ENCODE measurements at places on chromosomes 1 and 21.

DNA sequence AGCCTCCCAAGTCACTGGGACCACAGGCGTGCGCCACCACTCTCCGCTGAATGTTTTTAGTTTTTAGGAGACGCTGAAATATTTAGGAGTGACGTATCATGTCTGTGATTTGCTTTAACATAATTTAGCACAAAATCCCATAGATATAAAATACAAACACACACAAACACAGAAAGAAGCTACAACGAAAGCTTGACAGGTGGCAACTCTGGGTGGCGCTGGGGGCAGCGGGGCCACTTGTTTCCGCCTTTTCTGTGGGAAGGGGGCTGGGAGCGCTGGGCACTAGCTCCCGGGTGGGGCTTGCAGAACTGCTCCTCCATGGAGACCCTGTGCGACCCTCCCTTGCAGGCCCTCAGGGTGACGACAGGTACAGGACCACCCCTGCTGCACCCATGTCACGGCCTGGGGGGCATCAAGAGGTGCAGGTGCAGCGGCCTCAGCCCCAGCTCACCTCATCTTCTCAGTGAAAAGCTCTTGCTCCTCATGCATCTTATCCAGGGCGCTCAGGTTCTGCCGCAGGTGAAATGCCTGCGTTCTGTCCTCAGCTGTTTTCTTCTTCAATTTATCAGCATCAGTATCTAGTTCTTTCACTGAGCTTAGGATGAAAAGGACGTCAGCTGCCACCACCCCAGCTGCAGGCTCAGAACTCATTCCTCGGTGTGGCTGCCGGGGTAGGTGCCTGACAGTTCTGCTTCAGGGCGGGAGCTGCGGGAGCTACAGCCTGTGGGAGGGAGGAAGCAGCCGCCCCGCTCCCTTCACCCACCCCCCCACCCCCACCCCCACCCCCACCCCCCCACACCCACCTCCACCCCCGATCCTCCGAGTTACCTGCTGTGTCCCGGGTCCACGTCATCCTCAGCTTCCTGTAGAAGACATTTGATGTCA is 15.3 kb downstream of the CFAP74 start:
- DNase-seq = no peak

DNA sequence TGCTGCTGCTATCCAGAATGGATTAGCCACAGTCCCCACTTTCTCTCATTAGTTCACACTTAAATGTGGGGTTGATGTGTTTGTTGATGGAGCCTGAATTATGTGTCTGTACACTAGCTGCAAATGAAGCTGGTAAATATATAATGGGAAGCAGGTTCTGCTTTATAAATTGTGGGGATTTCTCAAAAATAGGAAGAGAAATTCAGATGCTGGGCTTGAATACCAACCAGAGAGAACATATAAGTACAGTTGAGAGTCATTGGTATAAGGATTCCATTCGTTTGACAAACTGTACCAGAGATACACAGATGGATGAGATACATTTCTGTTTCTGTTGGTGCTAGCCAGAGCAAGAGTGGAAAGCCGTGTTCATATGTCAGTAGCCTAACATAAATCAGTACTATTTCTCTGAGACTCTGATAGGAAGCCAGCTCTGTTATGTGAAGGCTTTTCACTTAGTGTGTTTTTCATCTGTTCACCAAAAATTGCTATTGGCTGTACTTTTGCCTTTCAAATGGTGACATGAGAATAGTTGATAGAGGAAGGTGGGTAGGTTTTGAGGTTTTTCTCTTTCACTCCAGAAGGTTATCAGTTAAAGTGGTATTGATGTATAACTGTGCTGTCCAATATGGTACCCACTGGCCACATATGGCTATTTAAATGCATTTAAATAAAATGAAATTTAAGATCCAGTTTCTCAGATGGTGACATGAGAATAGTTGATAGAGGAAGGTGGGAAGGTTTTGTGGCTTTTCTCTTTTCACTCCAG is 15.6 kb downstream of the SMG7 start:
- DNase-seq = no peak

- peak; percentile 75 for DNase-seq
These were observed 43.4 kb downstream of the FHAD1 start for GRCh38 chr1:15290382-15290781.

GRCh38 chr1:229127301-229127700 is 143.6 kb upstream of the RAB4A start:
- no peak for DNase-seq

- DNase-seq = no peak
These were observed 76.0 kb upstream of the ZBTB40 start for GRCh38 chr1:22375601-22376000.

DNA sequence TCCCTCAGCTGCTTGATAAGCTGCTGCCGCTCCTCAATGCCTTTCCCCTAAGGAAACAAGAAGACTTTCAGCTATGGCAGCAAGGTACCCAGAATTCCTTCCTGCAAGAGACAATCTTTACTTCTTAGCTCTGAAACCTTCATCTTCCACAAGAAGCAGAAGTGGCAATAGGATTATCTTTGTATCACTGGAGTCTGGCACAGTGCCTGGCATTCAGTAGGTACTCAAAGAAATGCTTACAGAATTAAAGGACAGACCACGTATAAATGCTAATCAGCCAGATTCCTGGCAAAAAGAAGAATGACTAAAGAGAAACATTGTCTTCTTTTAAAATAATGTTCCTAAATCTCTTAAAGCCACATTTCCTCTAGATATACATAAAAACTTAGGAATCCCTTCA is 43.7 kb downstream of the SLC27A3 start:
- DNase-seq = no peak

GRCh38 chr1:214216779-214217178 is 64.2 kb upstream of the SMYD2 start:
- no peak for DNase-seq

GRCh38 chr1:32701421-32701911 is 1.1 kb downstream of the SYNC start:
- peak; percentile 8 for DNase-seq

DNA sequence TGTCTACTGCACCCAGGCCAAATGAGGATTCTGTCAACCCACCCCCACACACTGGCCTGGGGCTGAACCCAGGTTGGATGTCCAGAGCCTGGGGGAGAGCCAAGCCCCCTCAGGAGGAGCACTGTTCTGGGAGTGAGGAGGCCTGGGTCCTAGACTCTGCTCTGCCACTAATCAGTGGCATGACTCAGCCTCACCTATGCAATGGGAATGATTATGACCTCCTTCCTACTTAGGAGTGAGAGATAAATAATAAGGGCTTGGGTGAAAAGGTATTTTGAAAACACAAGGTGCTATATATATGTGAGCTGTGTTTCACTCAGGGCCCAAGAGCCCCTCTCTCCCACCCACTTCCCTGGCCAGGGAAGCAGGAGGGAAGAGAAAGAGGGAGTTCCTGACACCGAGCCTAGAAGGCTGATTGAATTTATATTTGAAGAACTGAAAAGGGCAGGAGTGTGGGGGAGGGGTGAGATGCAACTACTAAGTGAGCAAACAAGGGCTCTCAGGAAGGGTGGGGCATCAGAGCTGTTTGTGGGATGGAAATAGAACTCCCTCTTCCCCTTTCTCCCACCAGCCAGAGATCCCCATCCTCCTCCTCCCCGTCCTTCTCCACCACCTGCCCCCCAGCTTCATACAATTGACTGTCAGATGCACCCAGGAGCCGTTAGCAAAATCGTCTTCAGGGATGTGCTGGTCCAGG is 8.2 kb downstream of the IGSF9 start:
- no peak for DNase-seq

GRCh38 chr21:38205940-38206339 is 50.9 kb upstream of the KCNJ15 start:
- no peak for DNase-seq

- no peak for DNase-seq
These were observed 20.9 kb upstream of the RPL11 start for GRCh38 chr1:23670709-23671108.

DNA sequence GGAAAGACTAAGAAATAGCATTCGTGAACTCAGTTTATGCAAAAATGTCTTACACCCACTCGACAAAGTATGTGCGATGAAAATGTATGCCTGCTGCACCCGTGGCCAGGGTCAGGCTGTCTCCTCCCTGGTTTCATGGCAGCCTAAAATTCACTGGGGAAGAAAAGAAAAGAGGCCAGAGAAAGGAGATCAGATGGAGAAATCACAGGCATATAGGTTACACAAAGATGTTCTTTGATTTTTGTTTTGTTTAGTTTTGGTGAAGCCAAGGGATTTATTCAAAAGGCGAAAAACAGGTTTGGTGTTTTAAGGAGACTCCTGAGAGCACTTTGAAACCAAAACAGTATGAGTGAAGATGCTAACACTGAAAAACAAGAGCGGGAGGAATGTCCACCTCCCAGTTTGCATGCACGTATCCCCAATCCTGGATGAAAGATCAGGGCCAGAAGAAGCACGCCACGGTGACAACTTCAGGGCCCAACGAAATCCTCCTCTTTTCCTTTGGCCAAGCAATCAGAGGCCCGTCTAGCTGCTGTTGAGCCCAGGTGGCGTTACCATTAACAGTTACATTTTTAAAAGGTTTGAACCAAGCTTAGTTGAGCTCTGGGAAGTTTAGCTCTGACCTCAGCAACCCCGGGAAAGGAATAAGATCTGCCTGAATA is 992 bp upstream of the SSX2IP start:
- DNase-seq = no peak

- no peak for DNase-seq
These were observed 72.5 kb downstream of the SYDE2 start for GRCh38 chr1:85128316-85128715.

GRCh38 chr21:33234635-33235520 is 5.1 kb downstream of the IFNAR2 start:
- DNase-seq = no peak

- no peak for DNase-seq
These were observed 29.7 kb downstream of the NPHP4 start for GRCh38 chr1:5962265-5963105.

DNA sequence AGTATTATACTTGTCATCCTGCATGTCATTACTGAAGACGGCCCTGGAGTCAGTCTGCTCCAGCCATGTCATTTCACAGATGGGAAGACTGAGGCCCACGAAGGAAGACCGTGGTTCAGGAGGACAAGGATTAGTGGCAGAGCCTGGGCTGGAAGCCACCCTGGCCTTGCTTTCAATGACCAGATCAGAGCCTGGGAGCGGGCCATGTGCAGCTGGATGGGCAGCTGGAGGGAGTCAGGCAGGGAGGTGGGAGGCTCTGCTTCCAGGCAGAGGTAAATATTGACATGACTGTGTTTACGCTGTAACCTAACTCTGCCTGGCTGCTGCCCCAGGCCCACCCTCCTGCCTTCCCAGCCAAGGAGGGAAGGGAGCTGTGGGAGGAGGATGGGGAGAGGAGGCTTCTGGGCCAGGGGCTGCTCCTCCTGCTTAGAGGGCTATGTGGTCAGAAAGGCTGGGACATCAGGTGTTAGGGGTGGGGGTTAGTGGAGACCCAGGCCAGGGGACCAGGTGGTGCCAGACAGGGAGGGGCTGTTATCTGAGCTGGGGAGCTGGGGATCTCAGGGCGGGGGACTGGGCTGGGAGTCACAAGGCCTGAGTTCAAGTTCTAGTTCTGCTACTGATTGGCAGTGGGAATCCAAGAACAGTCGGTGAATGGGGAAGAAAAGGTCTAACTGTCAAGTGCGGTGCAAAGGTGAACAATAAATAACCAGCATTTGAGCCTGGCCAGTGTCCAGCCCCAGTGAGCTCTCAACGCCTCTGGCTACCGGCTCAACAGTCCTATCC is 48.5 kb upstream of the ECE1 start:
- DNase-seq = peak; percentile 20

- no peak for DNase-seq
These were observed 27.3 kb upstream of the ACTA1 start for GRCh38 chr1:229461032-229461668.

DNA sequence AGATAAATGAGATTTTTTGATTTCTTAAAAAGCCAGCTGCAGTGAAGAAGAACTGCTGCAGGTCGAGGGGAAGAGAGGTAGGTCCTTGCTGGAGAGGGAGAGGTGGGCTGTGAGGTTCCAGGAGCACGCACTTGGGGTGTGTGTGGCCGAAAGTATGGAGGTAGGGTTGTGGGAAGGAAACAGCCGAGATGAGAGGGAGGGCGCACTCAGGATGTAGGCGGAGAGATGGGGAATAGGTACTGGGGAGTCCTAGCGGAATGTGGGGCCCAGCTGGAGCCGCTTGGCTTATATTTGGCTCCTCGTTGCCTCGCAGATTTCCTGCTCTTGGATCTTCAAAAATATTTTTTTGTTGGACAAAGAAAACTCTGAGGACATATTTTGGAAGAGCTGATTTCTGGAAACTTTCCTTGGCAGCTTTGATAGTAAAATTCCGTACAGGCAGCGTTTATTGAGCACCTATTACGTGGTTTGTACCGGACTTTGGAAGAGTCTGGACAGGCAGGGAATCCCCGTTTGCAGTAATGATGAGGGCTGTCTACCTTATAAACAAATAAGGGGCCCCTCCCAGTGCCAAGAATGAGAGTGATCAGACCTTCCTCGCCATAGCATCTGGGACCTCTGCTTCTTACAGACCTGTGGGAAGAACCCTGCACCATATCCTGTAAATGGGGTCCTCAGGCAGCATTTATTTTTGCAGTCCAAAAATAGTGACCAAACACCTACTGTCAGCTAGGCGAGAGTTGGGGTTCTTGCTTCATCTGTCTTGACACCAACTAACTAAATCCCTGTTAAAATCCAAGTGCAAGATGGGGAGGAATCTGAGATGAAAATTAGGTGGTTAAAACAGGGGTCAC is 1.5 kb downstream of the LRRC8D start:
- no peak for DNase-seq

- no peak for DNase-seq
These were observed 39.8 kb downstream of the LHX4 start for GRCh38 chr1:180269645-180270529.

DNA sequence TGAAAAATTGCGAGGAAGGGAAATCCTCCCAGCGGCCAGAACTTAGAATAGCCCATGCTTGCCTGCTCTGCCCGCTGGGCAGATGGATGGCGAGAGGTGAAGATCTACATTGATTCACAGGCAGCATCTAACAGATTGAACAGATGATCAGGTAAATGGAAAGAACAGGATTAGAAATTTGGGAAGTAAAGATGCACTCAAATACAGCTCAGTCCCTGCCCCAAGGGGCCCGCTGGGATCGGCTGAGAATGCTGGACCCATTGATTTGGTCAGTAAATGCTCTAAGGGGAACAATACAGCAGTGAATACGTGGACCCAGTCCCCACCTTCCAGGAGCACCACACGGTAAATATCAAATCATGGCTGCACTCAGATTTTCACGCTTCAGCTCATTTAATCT is 248.2 kb downstream of the MATN1 start:
- DNase-seq = no peak

- DNase-seq = no peak
These were observed 155.4 kb downstream of the DHRS3 start for GRCh38 chr1:12462586-12462985.

- DNase-seq = no peak
These were observed 162.1 kb downstream of the PATJ start for GRCh38 chr1:61904354-61904753.

GRCh38 chr1:42163536-42164503 is 725 bp downstream of the GUCA2A start:
- no peak for DNase-seq

- no peak for DNase-seq
These were observed 787 bp upstream of the GIPC2 start for GRCh38 chr1:78044796-78045562.

GRCh38 chr21:38993561-38993960 is 187.8 kb downstream of the ETS2 start:
- DNase-seq = peak; percentile 91

GRCh38 chr1:12760256-12760795 is 13.2 kb upstream of the PRAMEF12 start:
- DNase-seq = no peak

Data from HCEC 1CT (cell line).